Iris pigment epithelial cell (primary cell): ENCODE measurements at places on chromosomes 7 and 10.

GRCh38 chr10:2813286-2813685, 254.1 kb upstream of the PFKP start:
- DNase-seq: no peak

DNA sequence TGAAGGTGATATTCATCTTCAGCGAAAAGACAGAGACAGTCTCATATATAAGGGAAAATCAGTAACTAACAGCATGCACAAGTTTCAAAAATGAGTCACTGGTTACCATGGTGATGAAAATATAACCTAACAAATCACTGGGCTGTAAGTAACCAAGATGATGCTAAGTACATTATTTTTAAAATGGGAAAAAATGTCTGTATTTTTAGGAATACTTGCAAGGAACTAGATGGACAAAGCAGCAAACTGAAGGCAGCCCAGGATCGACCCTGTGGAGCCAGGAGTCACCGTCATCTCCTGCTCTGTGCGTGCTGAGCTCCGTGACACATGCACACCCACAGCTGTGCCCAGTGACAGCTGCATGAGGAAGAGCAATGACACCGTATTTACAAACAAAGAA, 137.3 kb downstream of the ELMO1 start:
- peak; percentile 10 for DNase-seq

DNA sequence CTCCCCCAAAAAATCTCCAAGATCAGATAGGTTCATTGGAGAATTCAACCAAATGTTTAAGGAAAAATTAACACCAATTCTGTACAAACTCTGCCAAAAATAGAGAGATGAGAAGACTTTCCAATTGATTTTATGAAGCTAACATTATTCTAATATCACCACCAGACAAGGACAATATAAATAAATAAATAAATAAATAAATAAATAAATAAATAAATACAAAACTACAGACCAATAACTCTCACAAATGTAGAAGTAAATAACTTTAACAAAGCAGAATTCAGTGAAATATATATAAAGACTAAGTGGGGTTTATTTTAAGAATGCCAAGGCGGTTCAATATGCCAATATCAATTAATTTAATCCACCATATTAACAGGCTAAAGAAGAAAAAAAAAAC, 425.9 kb upstream of the GHITM start:
- no peak for DNase-seq

DNA sequence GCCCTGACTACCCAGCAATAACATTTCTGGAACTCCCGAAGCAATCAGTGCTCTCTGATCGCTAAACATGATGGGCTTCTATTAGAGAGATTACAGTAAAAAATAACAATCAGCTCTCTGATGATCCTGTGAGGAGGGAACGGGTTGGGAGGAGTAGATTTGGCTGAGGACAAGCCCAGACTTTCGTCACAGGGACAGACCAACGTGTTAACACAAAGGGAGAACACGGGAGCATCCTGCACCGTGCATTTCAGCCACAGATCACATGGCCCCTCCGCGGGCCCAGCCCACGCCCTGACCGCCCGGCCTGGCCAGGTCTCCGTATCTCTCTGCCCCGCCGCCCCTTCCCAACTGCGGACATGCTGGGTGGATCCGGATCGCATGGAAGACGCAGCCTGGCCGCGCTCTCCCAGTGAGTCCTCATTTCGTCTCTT, 95.0 kb upstream of the AGBL3 start:
- DNase-seq: peak; percentile 96

GRCh38 chr10:110492069-110492822, 5.5 kb upstream of the DUSP5 start:
- DNase-seq: peak; percentile 14
